ENCODE measurements at places on chromosomes 1 and 21.

DNA sequence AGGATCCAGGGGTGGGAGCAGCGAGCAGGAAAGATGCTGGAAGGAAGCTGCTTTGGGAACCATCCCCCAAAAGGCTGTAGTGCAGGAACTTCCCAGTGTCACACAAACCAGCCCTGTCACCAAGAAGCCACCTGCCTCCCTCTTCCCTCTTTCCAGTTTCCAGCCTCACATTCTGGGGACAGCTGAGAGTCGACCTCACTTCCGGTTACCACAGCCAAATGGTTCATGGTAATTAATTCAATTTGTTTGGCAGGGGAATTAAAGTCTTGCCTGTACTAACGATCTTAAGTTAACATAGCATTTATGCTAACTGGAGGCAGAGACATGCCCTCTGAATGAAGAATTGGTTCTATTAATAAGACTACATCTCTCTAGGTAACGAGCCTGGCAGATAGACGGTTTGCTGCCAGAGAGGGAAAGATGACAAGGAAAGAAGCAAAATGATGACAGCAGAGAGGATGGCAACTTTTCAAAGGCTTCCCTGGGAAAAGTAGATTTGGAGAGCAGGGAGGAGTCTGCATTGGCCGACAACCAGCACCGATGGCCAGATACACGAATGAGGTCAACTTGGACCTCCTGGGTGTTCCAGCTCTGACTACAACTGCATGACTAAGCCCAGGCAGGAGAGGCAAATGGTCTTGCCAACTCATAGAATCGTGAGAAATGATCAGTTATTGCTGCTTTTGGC is 64.1 kb downstream of the TMCO4 start:
- no peak for DNase-seq

DNA sequence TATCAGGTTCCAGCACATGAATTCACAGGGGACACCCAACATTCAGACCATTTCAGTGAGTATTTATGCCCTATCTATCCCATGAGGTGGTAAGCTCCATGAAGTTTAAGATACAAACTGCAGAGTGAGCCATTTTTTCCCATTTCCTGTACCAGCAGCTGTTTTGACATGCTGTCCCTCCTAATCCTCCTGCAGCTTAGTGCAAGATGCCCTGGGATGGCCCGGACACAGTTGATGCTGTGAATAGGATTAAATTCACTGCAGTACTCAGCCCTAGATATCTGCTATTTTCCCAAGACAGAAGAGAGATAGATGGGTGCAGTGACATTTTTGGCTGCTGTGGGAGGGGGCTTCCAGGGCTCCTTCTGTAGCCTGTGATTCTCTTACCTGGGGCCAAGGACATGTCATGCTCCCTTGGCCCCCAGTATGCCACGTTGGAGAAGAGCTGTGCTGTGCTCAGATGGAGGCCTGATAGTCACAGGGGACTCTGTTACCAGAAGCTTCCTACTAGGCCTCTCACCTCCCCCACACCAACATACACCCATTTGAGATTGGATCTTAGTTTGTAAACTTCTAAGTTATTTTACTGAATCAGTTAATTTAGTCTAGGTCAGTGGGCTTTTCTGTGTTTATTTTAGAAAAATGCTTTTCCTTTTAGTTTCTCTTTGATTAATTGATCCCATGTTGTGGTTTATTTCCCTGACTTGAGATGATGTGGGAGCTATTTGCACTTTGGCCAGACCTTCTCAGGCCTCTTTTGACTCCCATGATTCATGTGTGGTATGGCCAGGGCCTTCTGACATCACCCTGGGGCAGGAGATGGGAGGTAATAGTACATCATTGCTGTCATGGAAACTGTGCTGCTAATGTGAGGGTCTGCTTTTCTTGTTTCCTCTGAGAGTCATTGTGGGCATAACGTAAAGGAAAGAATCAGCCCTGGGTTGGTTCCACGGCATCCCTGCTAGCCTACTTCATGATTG is 92.6 kb downstream of the ST3GAL3 start:
- no peak for DNase-seq

DNA sequence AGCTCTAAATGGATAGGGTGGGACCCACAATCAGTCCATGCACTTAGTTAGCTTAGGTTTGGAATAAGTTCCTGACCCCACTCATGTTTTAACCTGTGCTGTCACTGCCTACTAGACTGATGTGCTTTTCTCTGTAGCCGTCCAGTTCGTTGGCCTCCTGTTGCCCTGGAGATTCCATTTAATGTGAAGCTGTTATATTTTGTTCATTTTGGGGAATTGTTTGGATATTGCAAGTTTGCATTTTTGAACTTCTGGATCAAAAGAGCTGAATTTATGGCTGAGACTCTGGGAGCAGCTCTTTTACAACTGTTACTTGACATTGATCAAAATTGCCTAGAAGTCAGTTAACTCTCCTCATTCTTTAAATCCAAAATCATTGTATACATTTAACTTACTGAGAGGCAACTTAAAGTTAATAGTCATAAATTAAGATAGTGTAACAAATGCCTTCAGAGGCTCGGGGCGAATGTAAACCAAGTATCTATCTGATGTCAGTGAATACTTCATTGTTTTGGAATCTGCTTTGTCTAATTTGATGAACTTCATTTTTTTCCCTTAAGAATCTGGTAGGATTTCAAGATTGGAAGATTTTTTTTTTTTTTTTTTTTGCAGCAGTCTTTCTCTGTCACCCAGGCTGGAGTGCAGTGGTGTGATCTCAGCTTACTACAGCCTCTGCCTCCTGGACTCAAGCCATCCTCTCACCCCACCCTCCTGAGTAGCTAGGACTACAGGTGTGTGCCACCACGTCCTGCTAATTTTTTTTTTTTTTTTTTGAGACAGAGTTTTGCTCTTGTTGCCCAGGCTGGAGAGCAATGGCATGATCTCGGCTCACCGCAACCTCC is 38.1 kb downstream of the MIGA1 start:
- DNase-seq = no peak

GRCh38 chr1:8025061-8025670 is 943 bp downstream of the ERRFI1 start:
- no peak for DNase-seq

- no peak for DNase-seq
Measured at GRCh38 chr1:221675880-221676800, 65.7 kb downstream of the DUSP10 start.

DNA sequence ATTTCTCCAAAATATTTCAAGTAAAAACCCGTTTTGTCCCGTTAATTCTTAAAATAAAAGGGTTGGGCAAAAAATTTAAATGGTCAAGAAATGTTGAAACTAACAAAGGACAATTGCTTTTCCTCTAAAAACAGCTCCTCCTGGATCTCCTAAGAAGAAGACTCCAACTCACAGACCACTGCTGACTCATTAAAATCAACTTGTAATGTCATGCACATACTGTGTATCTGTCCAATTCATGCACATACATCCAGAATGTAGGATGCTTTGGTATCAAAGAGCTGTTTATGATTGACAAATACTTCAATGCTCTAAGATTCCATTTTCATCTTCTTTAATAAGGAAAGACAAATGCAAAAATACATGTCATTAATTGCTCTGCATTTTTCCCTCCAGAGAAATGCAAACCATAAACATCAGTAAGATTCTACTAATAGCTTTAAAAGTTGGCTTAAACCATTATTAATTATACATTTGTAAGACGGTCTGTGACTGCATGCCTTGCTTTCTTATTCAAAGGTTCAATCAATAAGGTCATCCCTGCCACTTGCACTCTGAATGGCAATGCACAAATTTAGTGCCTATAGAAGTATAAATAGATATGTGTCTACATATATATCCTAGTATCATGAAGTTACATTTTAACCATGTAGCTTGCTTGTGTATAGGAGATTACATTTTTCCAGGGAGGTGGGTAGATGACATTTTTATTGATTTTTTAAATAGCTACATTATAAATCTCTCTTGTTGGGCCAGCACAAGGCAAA is 44.7 kb downstream of the PTGER3 start:
- DNase-seq = no peak

DNA sequence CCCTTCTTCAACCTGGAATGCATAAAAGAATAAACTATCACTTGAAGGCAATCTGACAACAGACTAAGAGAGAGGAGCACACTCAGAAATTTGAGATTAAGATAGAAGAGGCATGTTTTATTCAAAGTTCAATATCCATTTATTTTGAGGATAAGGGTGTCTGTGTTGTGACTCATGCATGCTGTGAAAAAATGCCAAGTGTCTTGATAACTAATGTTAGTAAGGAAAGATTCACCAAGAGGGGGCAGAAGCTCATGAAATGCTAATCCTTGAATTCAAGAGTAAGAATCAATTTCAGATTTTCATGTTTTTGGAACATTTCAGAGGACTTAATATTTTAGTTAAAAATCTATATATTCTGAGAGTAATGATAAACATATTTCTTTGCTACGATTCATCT is 94.0 kb downstream of the IFI44 start:
- no peak for DNase-seq

DNA sequence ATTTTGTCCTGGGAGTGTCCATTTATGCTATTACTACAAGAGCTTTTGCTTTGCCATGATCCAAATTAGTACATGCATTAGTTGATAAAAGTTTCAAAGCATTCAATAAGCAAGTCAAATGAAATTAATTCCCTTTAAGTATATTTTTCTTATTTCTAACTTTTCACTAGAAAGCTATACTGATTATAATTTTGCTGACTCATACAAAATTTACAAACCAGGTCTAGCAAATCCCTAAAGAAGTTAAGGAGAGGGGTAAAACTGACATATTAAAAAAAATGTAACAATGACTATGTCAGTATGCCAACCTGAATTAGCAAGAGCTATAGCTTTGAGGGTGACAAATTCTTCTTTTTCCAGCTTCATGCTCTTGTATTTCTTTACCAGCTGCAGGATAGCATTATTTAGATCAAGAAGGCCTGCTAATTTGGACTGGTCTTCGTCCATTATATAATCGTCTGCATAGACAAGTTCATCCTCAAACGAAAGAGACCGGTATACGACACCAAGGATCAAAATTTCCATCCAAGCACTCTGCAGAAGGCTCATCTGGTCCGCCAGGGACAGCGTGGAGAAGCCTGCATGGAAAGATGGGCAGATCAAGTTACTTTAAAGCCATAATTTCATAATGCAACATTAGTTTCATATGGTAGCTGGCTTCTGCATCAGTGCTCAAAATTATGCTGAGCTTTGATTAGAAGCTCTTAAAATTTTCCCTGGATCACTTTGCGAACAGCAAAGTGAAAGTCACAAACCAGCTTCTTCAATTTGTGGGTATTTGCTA is 95.8 kb upstream of the USH2A start:
- no peak for DNase-seq

DNA sequence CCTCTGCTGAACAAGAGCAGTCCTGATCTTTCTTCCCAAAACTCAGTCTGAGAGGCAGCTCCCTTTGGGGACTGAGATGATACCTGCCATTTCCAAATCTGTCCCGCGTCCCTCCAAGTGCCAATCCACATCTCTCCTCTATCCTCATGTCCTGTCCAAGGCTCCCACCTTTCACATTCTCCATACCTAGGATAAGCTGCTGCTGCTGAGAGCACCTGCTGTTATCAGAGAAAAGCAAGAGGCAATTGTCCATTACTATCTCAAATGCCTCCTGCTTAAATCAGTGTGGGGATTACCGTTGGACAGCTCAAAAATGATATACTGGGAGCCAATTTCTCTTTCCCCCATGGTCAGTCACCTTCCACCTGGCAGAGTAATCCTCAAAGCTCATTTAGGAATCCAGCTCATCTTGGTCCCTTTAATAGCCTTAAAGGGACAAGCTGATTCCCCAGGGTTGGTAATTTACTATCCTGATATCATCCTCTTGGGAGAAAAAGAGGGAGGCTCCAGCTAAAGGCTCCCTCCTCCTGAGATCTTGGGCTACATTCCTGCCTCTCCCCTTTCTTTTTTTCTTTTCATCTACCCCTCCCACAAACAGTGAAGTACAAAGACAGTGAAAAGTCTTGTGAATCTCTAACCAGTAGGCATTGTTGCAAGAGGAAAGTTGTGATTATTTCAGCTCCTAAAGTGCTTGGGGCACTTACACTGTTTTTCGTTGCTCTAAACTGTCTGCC is 278.1 kb upstream of the CAMK1G start:
- DNase-seq = no peak

DNA sequence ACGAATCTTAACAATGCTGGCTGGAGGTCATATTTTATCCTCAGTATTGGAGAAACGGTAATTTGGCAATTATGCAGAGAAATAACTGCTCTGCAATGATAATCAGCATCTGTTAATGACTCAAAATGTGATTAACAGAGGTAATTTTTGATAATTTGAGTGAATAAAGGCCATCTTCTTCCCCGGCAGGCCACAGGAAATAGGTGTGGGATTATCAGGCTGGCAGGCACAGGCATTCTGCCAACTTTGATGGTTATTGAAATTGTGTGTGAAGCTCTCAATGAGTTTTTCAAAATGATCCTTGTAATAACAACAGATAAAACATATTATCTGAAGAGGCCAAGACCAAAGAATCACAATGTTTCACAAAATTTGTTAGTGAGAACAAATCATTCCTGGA is 309.0 kb downstream of the PTGER3 start:
- DNase-seq = no peak

DNA sequence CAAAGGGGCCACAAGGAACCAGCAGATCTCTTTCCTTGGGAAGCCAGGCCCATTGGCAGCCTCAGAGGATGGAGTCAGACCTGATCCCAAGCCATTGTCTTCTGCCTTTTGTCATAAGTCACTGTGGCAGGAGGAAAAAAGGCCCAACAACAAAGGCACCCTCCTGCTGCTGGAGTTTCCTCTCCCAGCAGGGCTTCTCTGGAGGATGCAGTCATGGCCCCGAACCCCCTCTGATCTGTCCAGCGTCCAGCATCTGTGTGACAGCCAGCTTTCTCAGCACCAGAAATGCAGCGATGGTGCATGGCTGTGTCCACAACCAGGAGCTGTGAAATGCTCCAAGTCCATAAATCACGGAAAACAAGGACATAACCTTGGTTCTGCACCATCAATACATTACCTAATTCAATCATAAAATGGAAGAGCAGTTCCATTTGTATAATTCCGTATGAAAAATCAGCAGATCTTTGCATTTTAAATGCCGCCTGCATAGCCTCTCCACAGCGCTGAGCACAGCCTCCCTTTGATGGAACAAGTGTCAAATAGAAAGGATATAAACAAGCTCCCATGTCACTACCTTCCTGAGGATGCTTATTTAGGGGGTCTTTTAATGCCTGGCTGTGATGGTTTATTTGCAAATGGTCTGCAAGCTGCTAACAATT is 30.6 kb downstream of the AJAP1 start:
- DNase-seq = no peak

- DNase-seq = no peak
Measured at GRCh38 chr1:114009393-114009792, 30.1 kb downstream of the OLFML3 start.

DNA sequence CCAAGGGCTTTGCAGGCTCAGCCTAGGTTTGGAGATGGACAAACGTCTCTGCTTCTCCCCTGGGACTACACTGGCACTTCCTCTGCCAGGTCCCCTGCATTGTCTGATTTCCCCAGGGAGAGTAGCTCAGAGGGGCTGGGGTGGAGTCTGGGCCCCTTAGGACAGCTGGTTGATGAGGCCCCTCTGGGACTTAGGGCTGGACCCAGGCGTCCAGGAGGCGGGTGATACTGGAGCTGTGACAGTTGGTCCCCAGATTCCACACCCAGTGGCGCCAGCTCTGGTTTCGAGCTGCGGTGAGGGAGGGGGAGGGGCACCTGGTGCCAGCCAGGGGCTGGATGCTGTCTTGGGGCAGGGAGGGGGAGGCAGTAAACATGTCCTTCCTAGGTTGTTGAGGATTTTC is 7.4 kb upstream of the MEX3A start:
- no peak for DNase-seq

- DNase-seq = no peak
Measured at GRCh38 chr1:48006264-48006663, 9.1 kb upstream of the TRABD2B start.
